ENCODE measurements at places on chromosomes 2 and 18.

DNA sequence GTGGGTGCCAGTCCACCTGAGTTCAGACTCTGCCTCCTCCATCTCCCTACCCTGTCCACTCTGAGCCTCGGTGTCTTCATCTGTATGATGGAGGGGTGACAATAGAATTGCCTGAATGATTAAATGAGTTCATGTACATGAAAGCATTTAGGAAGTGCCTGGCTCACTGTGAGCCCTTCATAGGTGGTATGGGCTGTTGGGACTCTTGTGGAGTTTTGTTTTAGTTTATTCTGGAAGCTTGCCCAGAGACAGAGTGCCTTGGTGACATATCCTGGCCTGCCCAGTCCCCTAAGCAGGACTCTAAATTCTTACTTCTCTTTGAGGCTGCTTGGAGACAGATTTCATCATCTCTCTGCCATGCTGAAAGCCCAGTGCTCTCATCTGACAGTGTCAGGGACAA, 24.5 kb upstream of the GIGYF2 start:
- no peak for DNase-seq

- no peak for DNase-seq
These were observed 17.8 kb downstream of the OTOF start for GRCh38 chr2:26459991-26460612.

- DNase-seq = no peak
These were observed 283.2 kb upstream of the MEX3C start for GRCh38 chr18:51480407-51481261.

GRCh38 chr2:128497461-128497860, 178.8 kb upstream of the HS6ST1 start:
- no peak for DNase-seq

- no peak for DNase-seq
These were observed 189.4 kb upstream of the ARL4C start for GRCh38 chr2:234686088-234686890.

DNA sequence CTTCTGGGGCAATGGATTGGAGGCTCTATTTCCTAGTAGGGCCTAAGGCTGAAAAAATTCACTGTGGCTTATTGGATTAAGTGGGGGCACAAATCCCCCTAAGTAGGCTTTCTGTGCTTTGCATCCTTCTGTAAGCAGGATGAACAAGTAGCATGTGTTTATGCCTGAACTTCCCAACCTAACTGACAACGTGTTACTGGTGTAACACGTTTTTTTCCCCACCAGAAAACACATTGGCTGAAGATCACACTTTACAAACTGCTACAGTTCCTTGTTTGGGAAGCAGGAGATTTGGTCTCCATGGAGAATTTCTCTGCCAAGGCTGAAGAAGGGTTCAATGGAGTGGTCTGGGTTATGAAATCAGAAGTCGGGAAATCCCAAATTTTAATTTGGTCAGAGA, 7.2 kb upstream of the ITGA6 start:
- DNase-seq = no peak

- no peak for DNase-seq
These were observed 143.6 kb downstream of the MBD2 start for GRCh38 chr18:54080858-54081257.

DNA sequence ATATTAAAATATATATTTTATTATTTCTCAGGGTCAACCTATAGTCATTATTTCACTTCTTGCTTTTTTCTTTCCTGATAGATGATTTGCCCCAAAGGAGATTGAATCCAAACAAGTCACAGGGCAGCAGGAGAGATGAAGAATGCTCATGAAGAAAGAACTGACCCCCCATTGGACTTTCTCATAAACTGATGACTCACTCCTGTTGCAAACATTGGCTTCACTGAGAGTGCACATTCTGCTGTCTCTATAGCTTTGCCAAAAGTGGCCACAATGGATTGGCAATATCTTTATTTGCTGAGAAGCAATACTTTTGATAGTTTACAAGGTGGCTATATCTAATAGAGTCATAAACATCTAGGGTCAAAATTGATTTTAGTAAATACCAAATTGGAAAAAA, 55.9 kb upstream of the ZNF385B start:
- no peak for DNase-seq

DNA sequence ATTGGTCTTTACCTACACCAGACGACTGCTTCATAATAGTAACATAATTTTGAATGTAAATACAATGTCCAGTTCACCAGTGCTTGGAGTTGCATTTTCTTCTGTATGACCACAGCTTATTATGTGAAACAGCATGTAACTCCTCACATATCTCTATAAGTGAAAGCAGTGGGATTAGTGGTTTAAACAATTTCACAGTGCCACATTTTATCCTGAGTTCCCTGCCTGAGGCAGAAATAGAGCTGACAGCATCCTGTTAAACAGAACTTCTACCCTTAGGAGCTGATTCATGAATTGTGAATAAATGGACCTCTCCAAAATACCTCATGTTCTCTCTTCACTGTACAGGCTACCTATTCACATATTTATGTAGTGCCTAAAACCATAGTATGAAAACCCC, 542.3 kb upstream of the VWC2L start:
- peak; percentile 76 for DNase-seq

DNA sequence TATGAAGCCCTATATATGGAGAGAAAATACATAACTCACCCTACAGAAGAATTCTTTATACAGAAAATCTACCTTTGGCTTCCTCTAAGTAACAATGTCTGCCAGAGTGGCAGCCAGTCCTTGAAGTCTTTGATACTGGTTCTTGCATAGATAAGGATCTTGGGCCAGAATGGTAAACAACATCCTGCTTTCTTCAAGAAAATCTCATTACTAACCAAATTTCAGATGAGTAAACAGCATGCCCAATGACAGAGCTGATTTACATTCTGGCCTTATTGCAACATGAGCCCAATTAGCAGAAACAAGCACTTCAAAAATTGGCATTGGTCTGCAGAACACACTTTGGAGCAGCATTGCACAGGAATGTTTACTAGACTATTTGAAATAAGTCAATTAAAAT, 336.5 kb upstream of the ST6GAL2 start:
- no peak for DNase-seq

DNA sequence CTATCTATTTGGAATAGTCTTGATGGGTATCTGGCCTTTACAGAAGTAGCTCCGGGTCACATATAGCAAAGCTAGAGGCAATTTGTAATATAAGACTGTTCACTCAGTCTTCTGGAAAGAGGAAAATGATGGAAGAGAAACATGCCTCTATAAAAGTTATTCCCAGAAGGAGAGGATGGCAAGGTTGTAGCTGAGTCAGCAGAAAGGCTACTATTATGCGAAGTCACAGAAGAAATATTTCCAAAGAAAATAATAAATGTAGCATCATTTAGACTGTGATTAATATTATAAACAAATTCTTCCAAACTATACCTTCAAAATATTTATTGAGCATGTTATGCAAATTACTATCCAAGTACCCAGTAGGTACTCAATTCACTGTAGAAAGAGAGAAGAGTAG, 1027.7 kb upstream of the TMEFF2 start:
- DNase-seq = no peak

- DNase-seq = no peak
These were observed 1628.0 kb upstream of the PIK3C3 start for GRCh38 chr18:40326985-40327384.

DNA sequence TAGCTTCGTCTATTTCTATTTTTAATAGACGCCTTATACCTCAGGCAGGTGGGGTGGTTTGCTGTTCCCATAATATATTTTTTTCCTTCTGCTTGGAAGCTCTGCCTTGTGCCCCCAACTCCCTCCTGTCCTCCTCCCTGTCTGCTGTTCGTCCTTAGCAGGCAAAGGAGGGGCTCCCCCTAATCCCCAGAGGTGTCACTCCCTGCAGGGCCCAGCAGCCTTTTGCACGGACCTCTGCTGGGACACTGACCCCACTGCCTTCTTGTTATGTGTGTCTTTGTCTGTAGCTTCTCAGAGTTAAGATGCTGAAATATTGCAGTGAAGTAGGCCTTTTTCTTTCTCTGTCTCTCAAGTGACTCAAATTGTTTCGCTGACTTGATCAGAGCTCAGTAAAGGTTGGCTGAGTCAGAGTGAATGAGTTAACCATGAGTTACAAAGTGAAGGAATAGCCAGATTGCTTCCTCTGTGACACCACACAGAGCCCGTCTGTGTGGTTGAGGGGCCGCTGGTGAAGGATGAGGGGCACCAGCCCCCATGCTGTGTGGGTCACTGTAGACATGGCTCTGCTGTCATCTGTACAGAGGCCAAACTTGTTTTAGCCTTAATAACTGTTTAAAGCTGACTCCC, 47.7 kb downstream of the PRKCE start:
- DNase-seq = no peak

DNA sequence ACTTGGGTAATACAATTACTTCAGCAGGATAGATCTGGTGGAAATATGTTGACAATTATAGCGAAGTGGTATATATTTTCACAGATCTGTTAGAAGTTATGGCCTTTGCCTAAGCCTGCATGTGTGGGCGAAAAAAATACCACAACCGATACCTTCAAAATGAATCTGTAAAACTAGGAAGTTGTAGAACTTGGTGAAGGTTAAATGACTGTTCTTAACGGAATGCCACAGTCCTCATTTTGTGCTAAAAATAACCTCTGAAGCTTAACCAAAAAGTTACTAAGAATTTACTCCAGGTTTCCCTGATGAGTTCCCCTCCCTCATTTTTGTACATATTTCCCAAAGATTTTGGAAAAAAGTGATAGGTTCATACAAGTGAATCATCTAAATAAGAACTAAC, 550.7 kb downstream of the THSD7B start:
- no peak for DNase-seq

- no peak for DNase-seq
These were observed 53.8 kb upstream of the SLC5A7 start for GRCh38 chr2:107932488-107932887.

- DNase-seq = no peak
These were observed 70.7 kb downstream of the LIPG start for GRCh38 chr18:49632588-49632987.

DNA sequence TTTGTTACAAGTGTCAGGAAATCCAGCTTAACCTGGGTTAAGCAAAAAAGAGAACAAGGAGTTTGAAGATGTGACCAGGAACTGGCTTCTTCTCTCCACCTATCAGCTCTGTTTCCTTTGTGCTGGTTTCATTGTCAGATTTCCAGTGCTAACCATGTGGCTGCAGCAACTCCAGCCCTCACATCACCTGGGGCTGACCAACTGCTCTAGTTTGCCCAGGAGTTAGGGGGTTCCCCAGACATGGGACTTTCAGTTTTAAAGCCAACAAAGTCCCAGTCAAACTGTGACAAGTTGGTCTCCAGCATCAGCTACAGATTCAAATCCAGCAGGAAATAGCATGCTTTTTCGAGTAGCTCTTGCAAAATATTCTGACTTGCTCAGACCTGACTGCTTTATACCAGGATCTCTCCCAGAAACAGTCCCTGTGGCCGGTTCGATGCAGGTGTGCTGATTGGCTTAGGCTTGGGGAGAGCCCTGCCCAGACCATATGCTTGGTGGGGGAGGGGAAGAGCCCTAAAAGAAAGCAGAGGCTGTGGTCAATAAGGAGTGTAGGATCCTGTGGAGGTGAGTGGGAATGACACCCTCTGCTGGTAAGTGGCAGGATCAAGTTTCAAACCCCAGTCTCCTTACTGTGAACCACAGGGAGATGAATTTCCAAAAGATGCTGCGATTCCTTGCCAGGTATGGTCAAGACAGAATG, 49.5 kb downstream of the KCNE4 start:
- no peak for DNase-seq

- no peak for DNase-seq
These were observed 26.0 kb upstream of the ATOH8 start for GRCh38 chr2:85727798-85728197.

DNA sequence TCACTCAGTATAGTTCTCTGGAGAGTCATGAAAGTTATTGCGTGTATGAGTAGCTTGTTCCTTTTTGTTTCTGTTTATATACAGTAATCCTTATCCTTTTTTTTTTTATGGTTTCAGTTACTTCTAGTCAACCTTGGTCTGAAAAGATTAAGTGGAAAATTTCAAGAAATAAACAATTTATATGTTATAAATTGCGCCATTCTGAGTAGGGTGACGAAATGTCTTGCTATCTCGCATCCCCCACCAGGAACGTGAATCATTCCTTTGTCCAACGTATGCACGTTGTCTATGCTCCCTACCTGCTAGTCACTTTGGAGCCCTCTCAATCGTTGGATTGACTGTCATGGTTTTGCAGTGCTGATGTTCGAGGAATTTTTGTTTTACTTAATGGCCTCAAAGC, 60.4 kb downstream of the FAM117B start:
- no peak for DNase-seq

DNA sequence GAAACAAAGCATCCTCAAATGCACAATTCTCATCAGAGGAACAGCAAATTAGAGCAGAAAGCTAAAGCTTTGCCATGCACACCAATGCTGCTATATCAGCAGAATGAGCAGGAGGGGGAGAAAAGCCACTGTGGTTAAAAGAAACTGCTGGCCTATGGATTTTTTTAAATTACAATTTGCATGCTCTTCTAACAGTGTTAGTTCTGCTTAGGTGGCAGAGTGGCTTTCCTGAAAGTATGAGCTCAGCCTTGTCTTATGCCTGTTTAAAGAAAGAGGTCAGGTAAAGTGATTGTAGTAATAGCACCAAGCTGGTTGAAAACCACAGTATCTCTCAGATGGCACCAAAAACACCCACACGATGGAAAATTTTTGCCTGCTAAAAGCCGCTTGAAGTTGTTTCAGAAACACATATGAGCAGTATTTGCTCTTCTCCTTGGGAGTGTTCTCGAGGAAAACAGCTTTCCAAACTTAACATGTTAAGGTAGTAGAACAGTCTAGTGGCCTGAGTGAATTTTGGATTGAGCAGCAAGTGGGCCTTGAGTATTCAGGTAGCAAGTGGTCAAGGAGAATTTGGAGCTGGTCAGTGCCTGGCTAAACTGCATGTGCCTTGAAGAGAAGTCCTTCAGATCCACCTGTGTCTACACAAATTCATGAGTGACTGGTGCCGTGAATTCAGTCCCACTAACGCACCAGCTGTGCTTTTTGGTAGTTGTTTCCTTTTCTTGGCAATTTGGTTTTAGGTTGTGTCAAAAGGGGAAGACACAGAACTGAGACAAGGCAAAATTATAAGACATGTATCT, 19.6 kb upstream of the NDUFV2 start:
- DNase-seq = peak; percentile 82

GRCh38 chr2:114717049-114717448, 274.6 kb downstream of the DPP10 start:
- DNase-seq = no peak

GRCh38 chr2:232458051-232458660, 2.2 kb downstream of the ALPI start:
- DNase-seq = no peak

All from SK-N-MC (cell line).